ENCODE measurements at places on chromosomes 6 and 20.
A peak's percentile ranks its signal among the peaks of the same experiment; 100 is the strongest.

DNA sequence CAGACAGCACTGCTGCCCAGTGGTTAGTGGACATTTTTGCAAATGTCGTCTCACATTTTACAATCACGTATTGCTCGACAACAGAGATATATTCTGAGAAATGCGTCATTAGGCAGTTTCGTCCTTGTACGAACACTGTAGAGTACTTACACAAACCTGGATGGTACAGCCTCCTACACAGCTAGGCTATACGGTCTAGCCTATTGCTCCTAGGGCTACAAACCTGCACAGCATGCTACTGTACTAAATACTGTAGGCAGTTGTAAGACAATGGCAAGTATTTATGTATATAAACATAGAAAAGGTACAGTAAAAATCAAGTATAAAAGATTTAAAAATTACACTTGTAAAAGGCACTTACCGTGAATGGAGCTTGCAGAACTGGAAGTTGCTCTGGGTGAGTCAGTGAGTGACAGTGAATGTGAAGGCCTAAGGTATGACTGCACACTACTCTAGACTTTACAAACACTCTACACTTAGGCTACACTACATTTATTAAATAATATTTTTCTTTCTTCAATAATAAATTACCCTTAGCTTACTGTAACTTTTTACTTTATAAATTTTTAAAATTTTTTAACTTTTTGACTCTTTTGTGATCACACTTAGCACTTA, 43.1 kb downstream of the ALDH5A1 start:
- DNase-seq: no peak

DNA sequence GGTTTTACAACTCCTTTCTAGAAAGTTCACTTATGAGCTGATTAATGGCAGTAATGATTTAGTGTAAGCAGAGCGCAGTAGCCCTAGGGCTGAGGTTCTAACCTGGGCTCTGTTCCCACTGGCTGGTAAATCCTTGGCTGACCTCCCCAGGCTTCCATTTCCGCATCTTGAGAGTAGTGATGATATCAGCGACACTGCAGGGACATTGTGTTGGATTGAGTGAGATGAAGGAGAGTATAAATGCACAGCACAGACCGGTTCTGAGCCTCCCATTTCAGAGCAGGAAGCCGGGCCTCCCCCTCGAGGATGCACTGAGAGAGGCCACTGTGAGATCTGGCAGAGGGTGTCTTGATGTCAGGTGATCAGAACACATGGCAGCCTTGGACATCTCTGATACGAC, 477.2 kb upstream of the SULF2 start:
- no peak for DNase-seq

- DNase-seq: no peak
Measured at GRCh38 chr6:12371151-12371550, 81.0 kb downstream of the EDN1 start.

- DNase-seq: no peak
Measured at GRCh38 chr20:4272225-4272624, 256.9 kb upstream of the RNF24 start.

- DNase-seq: no peak
Measured at GRCh38 chr6:156282087-156282486, 495.1 kb upstream of the ARID1B start.

GRCh38 chr20:16528078-16528477, 45.2 kb downstream of the KIF16B start:
- DNase-seq: no peak

GRCh38 chr6:34236443-34237315, at the start of gene HMGA1:
Gene HMGA1, plus strand, starts transcription at chr6:34236873. Its CDS starts 3,908 bp downstream, at chr6:34240781.
- peak; percentile 66 for DNase-seq

- no peak for DNase-seq
Measured at GRCh38 chr6:149112976-149113375, 204.5 kb upstream of the TAB2 start.

GRCh38 chr6:69284176-69284730, 512.6 kb downstream of the LMBRD1 start:
- DNase-seq: no peak

DNA sequence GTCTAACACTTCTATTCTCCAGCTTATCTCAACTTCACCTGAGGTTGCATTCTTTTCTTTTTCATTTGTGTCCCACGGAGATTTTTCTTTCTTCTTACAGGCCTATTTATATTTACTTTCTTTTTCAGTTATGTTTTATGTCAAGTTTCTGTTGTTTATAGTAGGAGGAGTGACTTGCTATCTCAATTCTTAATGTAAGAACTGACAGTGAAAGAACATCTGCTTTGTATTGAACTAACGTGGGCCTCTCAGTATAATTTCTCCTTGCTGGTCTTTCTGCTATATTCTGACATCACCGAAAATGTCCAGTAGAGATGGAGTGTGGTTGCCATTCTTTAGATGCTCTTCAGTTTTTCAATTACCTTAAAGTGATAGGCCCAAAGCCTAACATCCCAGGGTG, 521.7 kb downstream of the EPM2A start:
- no peak for DNase-seq

GRCh38 chr6:152300517-152300916, 336.6 kb downstream of the SYNE1 start:
- no peak for DNase-seq

DNA sequence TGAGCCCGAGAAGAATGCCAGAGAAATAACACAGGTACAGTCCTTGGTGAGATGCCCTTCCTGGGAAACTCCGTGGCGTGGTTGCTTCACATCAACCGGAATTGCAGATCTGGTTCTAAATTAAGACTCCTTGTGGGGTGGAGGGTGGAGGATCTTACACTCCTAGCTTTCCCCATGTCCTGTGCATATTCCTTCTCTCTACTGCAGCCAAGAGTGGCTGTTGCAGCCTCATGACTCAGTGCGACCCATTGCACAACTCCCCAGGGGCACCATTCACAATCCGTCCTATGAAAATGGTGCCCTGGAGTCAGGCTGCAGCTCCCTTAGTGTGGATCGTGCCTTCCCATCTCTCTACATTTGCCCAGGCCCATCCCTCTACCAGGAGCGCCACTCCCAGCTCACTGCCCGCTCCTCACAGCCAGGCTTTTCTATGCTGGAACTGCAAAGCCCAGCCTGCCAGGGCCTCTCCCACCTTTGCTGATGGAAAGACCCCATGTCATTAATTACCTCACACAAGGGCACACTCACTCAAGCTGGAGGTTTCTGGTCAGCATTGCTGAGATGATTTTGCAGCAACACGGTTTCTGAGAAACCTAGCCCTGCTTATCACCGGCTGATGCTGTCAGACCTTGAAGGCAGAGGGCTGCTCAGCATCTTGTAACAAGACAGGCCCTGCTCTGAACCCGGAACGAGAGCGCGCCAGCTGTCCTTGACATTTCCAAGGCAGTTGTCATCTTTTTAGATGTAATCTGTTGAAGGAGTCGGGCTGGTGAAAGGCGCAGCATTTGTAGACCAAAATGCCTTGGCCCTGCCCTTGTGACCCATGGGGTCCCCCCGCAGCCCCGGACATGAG, 39.7 kb downstream of the SIRPA start:
- no peak for DNase-seq

DNA sequence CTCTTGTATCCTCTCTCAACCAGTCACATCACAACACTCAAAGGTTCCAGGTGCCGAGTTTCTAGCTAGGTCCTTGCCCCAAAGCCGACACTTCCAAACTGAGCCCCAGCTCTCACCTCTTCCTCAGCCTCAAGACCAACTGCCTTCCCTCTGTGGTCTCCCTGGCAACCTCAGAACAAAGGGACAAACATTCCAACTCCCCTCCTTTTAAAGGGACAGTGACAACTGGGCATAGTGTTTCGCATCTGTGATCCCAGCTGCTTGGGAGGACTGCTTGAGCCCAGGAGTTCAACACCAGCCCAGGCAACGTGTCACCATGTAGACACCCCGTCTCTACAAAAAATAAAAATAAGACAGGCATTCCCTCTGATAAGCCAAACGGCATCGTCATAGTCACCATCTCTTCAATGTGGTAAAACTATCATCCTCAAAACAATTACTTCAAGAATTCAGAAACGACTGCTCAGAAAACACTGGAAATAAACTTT, 11.3 kb downstream of the DIDO1 start:
- DNase-seq: no peak

- DNase-seq: no peak
Measured at GRCh38 chr6:157912326-157912725, 69.3 kb upstream of the SYNJ2 start.

DNA sequence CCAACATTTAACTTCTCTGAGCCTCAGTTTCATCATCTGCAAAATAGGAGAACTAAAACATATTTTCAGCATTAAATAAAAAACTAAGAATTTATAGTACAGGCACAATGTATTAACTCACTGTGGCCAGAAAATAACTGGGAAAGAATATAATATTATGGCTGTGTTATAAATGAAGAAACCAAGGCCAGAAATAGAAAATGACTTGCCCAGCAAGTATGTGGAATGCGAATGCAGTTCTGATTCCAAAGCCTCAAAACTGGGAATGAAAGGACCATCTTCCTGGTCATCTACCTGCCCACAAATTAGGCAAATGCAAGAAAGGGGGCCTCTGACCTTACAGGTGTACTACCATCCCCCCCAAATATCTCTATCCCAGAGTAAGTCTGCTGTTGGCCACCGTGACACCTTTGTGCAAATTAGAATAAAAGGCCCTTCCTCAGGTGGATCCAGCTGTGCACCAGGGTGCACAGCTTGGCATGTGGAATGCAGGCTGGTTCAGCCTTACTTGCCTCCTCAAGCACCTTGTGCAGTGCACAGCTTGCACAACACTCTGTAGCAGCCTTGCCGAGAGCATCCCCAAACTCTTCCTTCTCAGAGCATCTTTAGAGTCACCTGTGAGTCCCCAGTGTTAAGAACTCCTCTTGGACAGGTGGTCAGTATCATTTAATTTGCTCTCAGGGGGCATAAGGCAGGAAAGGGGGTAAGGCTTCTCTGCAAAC, 4.4 kb downstream of the SLC13A3 start:
- no peak for DNase-seq
